Right kidney (tissue), 9 donors: ENCODE measurements at places on chromosomes 7 and 10.

DNA sequence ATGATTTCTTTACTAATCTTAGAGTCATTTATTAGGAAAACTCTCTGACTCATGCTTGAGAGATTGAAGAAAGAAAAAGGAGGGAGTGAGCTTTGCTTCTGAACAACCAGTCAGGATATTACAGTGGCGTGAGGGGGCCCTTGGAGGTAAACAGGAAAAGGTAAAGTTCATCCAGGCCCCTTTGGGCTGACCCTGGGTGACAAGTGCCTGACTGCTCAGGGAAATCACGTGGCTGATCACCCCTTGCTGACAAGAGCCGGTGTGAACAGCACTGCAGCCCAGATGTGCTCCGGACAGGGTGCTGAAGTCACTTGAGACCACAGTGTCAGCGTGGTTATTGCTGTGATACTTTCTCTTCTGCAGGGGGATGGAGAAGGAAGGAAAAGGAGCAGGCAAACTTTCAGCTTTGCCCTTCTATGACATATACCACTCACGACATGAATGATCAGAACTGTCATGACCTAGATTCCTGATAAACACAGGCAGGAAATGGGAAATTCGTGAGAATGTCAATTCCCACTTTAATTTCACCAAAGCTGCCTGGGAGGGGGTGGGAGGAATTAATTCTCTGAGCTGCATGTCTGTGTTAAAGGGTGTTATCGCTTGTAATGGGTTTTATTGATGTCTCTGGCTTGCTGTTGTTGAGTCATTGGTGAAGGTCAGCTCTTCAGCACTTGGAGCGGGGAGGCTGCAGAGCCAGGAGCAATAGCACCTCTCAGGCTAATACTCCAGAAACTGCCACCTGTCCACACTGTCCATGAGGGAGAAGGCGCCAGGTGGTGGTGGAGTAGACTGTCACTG is 139.8 kb upstream of the AOAH start:
- DNase-seq: no peak

- DNase-seq: no peak
These were observed 6.8 kb upstream of the CDK6 start for GRCh38 chr7:92843034-92843760.

GRCh38 chr10:54854389-54854788 is 53.4 kb upstream of the PCDH15 start:
- DNase-seq: no peak

DNA sequence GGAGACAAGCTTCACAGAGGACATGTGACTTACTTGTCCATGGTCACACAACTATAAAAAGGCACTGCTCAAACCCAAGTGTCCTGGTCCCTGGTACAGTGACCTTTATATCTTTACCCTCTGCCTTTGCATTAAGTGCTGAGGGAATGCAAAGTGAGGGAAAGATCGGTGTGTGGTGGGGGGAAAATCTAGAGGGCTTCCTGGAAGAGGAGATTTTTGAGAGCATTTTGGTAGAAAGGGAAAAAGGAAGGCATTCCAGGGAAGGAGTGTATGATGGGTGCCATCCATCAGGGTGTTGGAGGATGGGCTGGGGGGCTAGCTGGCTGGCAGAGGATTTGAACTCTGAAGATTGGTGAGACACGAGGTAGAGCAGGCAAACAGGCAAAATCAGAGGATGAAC is 9.3 kb downstream of the ZNF503 start:
- DNase-seq: no peak

DNA sequence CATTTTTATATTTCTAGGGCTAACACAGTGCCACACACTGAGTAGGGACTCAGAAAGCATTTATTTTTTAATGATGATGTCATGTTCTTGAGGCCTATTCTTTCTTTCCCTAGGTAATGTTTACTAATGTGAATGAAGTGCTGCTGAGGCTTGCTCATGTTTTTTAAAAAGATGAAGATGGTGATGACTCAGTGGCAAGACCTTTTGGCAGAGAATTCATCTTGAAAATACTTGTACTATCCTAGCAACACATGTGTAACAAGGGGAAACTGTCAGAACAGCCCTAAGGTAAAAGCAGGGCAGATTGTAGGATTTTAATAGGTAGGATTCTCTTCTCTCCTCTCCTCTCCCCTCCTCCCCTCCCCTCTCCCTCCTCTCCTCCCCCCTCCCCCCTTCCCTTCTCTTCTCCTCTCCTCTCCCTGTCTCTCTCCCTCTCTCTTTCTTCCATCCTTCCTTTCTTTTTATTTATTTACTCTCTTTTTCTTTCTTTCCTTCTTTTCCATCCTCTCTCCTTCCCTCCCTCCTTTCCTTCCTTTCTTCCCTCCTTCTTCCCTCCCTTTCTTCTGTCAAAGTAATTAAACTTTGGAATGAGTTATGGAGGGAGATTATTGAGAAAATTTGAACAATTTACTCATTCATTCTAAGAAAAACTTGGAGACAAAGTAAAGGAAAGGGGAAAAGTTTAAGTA is 75.3 kb downstream of the ZNF92 start:
- no peak for DNase-seq

- DNase-seq: no peak
These were observed at the start of gene CTNNA3 for GRCh38 chr10:67696029-67696428. Gene CTNNA3 (minus strand): TSS chr10:67696195.

- no peak for DNase-seq
These were observed 120.3 kb downstream of the ITIH5 start for GRCh38 chr10:7546385-7546967.

DNA sequence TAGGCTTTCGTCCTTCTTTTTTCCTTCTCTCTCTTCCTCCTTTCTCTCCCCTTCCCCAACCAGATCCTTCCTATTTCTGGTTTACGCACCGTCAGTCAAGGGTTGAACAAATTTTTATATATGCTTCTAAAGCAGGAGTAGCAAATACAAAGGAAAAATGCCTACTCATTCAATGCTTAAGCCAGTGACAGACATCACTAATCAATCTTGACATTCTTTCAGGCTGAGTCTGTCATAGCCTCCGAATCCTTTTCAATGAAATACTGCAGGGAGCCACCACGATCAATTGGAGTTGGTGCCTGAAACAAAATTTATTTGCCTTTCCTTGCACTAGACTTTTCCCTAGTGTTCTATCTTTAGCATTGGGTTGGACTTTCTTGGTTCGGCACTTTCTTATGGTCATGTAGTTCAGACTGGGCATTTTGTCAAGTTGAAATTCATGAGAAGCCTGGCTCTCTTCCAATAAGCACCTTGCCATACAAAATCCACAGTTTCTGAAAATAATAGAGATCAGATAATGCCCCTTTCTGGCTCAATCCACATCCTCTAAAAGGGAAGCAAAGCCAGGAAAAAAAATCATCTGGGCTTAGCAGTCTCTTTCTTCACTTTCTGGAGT is 239.5 kb upstream of the PLXNA4 start:
- DNase-seq: no peak

DNA sequence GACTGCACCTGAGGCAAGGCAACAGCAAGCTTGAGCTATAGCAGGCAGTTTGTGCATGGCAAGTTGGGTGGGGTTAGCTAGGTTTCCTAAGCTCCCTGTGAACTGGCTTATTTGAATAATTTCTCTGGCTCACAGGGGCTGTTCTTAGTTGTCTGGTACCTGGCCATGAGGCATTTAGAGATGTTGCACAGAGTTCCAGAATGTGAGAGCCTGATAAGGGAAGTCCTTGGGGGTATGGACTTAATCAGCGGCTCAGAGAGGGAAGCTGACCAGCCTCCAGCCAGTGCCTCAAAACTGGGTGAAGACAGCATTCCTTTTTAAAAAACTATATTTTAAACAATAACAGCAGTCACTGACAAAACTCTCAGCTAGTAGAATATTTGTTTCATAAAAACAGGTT is 307.4 kb downstream of the FZD1 start:
- no peak for DNase-seq

DNA sequence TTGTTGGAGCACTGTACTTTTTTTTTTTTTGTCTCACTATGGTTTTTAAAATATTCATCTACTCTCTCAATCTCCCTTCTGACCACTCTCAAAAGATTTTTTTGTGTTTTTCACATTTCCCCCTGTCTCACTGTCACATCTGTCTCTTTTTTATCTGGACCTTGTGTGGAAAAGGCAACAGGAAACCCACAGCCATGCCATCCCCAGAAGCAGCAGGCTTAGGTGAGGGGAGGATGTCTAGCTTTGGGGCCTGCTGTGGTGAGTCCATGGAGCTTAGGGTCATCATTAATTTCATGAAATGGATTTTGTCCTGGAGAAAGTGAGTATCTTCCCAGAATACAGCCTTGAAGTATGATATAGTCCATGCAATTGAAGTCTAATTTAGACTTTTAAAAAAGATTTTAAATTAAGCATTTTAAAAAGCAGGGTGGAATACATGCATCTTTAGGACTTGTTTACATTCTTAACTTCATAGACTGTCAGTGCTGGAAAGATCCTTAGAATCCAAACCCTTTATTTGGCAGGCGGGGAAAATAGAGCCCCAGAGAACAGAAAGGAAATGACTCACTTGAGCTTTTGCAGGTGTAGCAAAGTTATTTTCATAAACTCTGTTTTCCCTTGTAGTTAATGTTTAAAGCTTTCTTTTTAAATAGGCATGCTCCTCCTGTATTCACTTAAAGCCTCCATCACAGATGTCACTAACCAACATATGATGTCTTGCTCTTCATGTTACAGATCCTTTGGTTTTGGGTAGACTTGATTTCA is 25.1 kb downstream of the MINDY4 start:
- DNase-seq: no peak

DNA sequence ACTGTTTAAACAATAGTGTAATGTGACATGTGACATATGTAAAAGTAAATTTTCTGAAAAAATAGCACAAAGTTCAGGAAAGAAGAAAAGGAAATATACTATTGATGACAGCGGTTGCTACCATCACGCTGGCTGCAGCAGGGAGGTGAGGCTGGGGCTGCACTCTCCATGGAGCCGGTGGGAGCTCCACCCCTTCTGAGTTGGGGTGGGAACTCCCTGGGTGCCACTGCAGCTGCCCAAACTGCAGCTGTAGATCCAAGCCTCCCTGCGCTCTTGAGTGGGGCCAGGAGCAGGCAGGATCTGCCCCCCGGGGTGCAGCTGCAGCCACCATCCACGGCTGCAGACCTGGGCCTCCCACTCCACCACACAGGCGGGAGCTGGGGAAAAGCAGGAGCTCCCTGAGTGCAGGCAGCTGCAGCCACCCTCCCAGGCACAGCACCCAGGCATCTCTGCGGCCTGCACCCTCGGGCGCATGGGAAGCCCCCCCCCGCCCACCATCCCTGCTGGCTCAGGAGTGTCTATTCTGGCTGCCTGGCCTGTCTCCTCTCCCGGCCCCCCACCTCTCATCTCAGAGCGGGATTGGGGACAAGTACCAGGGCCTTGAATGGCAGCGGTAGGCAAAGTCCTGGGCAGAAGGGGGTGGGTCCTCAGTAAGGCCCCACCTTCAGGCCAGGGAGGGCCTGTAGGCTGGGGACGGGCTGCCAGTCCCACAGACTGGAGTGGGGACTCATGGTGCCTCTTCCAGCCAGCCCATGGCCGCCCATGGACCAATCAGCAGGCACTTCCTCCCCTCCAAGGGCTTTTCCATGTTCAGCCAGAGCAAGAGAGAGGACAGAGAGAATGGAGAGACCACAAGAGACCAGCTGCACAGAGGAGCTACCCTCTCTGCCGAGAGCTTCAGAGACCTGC is 50.1 kb downstream of the TNS3 start:
- no peak for DNase-seq

DNA sequence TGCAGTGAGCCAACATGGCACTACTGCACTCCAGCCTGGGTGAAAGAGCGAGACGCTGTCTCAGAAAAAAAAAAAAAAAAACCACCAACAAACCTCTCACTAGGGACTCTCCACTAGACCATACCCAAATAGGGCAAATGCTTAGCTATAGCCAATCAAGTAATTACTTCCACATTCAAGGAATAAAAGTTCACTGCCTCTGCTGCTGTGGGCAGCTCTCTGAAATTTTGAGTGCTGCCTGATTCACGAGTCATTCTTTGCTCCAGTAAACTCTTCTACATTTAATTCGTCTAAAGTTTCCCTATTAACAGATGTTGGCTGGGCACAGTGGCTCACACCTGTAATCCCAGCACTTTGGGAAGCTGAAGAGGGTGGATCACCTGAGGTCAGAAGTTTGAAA is 4.7 kb upstream of the NRBF2 start:
- no peak for DNase-seq

GRCh38 chr10:6108631-6109443 is 20.0 kb downstream of the RBM17 start:
- DNase-seq: no peak

DNA sequence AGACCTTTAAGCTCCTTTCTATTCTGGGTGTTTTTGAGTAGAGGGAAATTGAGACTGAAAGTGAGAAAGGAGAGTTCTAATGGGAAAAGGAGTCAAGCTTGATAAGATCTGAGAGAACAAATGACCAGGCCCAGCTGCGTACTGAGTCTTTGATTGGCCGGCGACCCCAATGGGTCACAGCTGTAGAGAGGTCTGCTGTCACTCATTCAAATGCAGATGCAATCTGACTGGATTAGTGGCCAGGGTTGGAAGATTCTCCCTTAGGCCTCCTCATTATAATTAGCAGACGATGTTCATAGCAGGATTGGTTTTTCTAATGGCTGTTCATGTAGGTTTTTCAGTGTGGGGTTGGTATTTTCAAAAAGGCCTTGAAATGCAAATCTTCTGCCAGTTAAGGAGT is 127.2 kb upstream of the SLC25A13 start:
- DNase-seq: no peak

- no peak for DNase-seq
These were observed 78.0 kb downstream of the ADARB2 start for GRCh38 chr10:1659221-1659791.

DNA sequence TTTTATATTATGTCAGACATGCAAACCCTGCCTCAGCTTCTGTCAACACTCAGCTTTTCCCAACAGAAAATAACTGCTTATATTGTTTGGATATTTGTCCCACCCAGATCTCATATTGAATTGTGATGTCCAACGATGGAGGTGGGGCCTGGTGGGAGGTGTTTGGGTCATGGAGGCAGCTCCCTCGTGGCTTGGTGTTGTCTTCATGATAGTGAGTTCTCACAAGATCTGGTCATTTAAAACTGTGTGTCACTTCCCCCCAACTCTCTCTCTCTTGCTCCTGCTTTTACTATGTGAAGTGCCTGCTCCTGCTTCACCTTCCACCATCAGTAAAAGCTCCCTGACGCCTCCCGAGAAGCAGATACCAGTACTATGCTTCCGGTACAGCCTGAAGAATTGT is 85.8 kb upstream of the KCNMA1 start:
- DNase-seq: no peak

DNA sequence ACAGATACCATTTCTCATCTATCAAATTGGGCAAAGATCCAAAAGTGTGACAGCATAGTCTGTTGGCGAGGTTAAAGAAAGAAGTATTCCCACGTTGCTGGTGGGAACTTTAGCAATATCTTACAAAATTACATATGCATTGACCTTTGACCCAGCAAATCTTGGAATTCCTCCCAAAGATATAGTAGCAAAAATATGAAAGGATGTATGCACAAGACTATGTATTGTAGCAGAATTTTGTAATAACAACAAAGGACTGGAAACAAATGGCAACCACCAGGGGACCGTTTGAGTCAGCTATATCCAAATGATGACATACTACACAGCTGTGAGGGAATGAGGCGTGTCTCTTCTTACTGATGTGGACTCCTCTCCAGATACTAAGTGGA is 50.2 kb downstream of the KCNH2 start:
- no peak for DNase-seq
